ENCODE measurements at places on chromosomes 5 and 9. TPM values are rescaled to one million over a fixed set of nuclear protein-coding genes. Genes with fewer than 3 reads are reported as not detected.

Gene DNAJB5
- polyA plus RNA-seq: 9.3 TPM

Gene SPATA31A3
- not detected for polyA plus RNA-seq

Gene WDR41
- polyA plus RNA-seq: 65.1 TPM

Gene IL13
- polyA plus RNA-seq: 0.08 TPM

Gene C9orf50
- polyA plus RNA-seq: 0.30 TPM

Gene ITGA1
- 60.0 TPM for polyA plus RNA-seq

Gene RALGPS1
- polyA plus RNA-seq: 30.6 TPM

Gene PCDHA6
- polyA plus RNA-seq: 0.38 TPM

Gene OR1Q1
- polyA plus RNA-seq: not detected

Gene TRAF1
- polyA plus RNA-seq: 7.1 TPM

Gene ADAMTSL2
- 1.2 TPM for polyA plus RNA-seq

Gene IL17B
- polyA plus RNA-seq: 1.4 TPM

Gene OLFM1
- 3.3 TPM for polyA plus RNA-seq

Gene NR2F1
- 220 TPM for polyA plus RNA-seq

Gene FBLL1
- 0.48 TPM for polyA plus RNA-seq

Gene ADRB2
- 0.27 TPM for polyA plus RNA-seq

Gene MEF2C
- polyA plus RNA-seq: 42.4 TPM
